ENCODE measurements at places on chromosomes 16 and 17. TPM values are rescaled to one million over a fixed set of nuclear protein-coding genes. Genes with fewer than 3 reads are reported as not detected.

The CD7 gene
- 0.60 TPM for total RNA-seq

GRCh38 chr17:33228548-33228947 is 64.5 kb downstream of the ASIC2 start:
- peak; percentile 42 for DNase-seq

The PABPN1L gene
- total RNA-seq = not detected

GRCh38 chr17:73956595-73957465 is 246.6 kb upstream of the RPL38 start:
- DNase-seq = peak; percentile 59

- DNase-seq = peak; percentile 69
These were observed 40.1 kb downstream of the NOS2 start for GRCh38 chr17:27760069-27760885.

DNA sequence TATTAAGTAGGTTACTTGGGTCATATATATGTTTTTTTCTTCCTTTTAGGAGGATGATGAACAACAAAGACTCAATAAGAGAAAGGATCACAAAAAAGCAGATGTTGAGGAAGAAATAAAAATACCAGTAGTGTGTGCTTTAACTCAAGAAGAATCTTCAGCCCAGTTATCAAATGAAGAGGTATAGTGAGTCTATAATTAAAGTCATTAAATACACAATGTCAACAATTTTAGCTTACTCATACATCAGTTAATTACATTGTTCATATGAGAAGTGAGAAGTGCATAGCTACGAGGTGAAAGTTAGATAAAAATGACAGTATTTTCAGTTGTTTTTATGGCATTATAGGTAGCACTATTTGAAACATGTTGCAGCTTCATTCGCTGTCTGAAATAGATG is 65.2 kb downstream of the NUP88 start:
- DNase-seq = no peak

GRCh38 chr16:87230571-87230970 is 86.6 kb downstream of the C16orf95 start:
- no peak for DNase-seq

The RCVRN gene
- total RNA-seq = not detected

The HASPIN gene
- total RNA-seq = 0.16 TPM

The PRR11 gene
- 1.3 TPM for total RNA-seq

DNA sequence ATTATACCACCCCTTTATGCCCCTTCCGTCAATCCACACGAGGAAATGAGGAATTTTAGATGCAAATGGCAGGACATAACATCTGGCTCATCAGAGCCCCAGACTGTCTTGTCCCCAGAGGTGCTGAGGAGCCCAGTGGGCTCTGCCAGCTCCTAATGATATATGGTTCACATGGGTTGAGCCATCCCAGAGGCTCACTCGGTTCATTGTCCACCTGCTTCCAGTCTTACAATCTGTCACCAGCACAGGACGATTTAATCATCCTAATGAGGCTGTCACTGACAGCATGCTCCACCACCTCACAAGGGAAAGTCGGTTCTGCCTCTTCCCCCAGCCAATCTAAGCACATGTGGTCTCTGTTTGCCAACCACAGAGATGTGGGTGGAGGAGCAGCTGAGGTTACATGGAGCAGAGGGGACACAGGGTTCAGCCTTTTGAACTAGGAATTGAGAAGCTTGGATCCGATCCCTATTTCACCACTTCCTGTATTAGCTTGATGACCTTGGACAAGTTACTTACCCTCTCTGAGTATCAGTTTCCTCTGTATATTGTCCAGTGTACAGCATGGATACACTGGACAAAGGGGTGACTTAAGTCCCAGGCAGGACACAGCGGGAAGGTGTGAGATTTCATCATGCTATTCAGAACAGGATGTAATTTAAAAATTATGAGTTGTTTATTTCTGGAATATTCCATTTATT is 27.0 kb upstream of the DHX8 start:
- peak; percentile 52 for DNase-seq

DNA sequence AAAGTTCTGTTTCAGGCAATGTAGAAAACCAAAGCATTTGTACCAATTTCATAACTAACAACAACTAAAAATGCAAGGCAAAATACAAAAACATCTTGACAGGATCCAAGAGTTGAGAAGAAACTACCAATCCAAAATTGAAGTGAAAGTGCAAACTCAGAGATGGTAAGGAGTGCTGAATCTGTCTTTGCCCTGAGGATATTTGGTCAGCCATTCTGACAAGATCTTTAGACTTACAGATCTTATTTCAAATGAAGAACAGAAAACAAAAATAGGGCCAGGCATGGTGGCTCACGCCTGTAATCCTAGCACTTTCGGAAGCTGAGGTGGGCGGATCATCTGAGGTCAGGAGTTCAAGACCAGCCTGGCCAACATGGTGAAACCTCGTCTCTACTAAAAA is 412.8 kb downstream of the ZFHX3 start:
- DNase-seq = no peak

DNA sequence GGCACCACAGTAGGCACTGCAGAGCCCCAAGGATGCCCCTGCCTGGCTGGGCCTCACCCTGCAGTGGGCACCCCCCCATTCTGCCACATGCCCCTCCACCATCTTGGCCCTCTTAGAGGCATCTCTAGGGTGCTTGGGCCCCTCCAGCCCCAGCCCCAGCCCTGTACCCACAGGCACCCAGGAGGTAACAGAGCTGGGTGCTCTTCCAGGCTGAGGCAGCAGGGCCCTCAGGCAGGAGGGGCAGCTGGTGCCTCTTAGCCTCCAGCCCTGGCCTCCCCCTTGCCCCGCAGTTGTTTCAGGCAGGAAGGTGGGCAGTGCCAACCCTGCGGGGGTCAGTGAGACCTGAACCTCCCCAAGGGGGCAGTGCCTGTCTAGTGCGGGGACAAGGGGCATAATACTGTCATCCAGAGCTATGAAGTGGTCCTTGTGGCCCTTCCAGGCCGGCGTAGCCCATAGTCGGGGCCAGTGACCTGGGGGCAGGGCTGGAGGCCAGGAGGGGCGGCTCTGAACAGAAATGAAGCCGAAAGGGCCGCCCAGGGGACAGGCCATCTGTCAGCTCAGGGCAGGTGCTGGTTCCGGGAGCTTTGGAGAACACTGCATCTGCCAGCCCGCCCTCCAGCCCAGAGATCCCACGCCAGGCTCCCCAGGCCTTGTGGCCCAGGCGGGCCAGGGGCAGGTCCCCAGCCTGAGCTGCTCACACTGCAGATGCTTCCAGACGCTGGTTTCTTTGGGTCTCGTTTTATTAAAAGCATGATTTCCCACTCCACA is 4.9 kb upstream of the AATK start:
- DNase-seq = no peak

DNA sequence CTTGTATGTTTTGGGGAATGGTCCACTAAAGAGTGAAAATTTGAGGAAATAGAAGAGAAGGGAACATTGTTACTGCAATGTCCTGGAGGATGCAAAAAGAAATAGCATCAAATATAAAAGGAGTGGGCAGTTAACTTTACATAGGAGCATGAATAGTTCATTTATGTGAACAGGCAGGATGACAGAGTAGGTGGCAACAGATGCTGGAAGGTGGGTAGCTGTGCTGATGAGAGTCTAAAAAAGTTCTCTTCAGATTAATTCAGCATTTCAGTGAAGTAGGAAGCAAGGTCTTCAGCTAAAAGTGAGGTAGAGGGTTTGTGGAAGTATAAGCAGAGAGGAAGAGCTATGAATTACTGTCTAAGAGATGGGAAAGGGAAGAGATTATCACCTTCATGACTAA is 276.5 kb downstream of the KIF2B start:
- no peak for DNase-seq

- no peak for DNase-seq
These were observed 12.3 kb downstream of the PLXDC1 start for GRCh38 chr17:39139161-39139511.

Measured in left cardiac atrium (tissue), 4 donors.